ENCODE measurements at places on chromosomes 5 and 9.

DNA sequence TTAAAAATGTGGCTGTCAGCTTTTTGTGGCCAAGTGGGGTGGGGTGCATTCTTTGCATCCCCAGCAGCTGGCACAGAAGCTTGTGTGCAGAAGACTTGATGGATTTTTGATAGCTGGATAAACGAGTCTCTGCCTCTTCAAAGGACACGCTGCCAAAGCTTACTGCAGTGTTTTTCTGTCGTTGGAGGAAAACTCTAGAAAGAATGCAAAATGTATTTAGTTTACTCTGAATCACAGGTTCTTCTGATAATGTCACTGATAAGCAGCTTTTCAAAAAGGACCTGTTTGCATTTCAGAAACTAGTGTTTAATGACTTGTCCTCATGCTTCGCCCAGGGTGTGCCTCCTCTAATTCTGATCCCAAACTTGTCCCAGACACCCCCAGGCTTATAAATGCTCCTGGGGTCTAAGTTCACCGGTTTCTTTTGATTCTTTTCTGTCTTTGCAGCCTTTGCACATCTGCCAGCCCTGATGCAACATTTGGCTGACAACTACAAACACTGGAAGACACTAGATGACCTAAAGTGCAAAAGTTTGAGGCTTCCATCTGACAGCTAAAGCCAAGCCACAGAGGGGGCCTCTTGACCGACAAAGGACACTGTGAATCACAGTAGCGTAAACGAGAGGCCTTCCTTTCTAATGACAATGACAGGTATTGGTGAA lies 66.0 kb downstream of the WDR41 start:
- no peak for DNase-seq

DNA sequence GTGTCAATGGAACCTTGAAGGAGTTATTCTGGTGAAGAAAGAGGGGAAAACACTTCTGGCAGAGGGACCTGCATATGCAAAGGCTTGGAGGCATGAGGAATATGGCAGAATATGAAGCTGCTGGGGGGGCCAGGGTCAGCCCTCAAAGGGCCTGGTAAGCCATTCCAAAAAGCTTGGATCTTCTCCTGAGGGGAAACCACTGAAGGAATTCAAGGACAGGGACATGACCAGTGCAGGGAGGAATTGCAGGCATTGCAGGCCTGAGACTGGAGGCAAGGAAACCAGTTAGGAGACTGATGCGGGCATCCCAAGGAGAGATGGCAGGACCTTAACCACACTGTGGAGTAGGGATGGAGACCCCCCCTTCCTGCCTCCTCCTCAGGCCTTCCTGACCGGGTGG lies 21.4 kb downstream of the ENHO start:
- DNase-seq, result no peak

DNA sequence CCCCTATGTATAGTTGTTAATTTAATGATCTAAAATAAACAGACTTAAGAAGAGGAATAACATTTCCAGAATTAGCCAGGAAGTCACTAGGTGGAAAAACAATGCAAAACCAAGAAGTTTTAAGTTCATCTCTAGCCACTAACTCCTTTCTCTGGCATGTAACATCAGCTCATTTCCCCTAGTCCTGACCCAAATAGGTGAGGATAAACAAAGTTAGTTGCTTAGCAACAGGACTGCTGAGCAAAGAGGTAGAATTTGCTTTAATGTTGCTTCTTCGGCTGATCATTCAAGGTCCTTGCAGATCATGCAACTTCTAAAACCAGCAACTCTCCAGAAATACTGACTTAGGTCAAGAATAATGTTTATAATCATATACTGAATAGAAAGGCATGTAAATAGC lies 675.8 kb downstream of the CETN3 start:
- no peak for DNase-seq

- DNase-seq, result no peak
These were observed 54.3 kb upstream of the ANKRD33B start for GRCh38 chr5:10509575-10509974.

- DNase-seq, result peak; percentile 69
These were observed 136.0 kb upstream of the NREP start for GRCh38 chr5:111892949-111893348.

GRCh38 chr5:45521067-45521466 lies 175.1 kb downstream of the HCN1 start:
- DNase-seq, result peak; percentile 0

- DNase-seq, result peak; percentile 61
These were observed 57.9 kb downstream of the TGFBR1 start for GRCh38 chr9:99162759-99163364.

GRCh38 chr5:169811023-169811422 lies 169.3 kb downstream of the INSYN2B start:
- DNase-seq, result no peak

DNA sequence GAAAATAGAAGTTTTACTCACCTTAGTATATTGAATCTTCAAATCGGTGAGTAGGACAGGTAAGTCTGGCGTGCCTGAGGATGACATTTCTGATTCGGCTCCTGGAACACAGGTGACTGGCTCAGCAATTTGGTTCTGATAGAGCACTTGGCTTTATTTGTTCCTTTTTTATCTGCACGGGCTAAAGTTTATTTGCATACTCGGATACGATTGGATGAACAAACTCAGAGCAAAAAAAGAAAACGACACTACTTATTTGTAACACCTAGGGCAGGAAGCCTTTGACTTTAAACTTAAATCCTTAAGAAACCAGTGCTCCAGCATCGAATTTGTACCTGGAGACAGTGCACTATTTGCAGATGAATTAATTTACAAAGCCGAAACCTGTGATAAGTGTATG lies at the start of gene ALDH1A1:
Gene ALDH1A1, minus strand, starts transcription at position 140 of the 400 bp plus-strand sequence. Its CDS starts 53 bp downstream, at position 87.
- DNase-seq, result peak; percentile 55

Measured in foreskin fibroblast (primary cell).